ENCODE measurements at places on chromosomes 6 and 20.

- no peak for DNase-seq
Measured at GRCh38 chr6:71727632-71728294, 158.6 kb upstream of the RIMS1 start.

DNA sequence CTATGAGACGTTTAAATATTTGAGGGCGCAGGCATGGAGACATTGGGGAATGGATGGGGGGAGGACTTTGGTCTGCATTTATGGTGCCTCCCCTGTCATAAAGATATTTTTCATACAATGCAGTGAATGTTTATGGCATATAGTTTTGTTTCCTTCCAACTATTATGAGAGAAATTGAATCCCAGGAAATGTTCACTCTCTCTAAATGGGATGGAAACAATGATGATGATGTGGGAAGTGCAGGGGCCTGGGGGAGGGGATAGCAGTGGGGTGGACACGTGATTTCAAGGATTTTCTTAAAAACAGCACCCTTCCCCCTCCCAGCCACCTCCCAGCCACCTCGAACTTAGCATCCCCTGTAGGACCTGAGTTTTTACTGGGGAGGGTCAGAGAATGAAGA is 69.9 kb downstream of the TOX2 start:
- DNase-seq = no peak

DNA sequence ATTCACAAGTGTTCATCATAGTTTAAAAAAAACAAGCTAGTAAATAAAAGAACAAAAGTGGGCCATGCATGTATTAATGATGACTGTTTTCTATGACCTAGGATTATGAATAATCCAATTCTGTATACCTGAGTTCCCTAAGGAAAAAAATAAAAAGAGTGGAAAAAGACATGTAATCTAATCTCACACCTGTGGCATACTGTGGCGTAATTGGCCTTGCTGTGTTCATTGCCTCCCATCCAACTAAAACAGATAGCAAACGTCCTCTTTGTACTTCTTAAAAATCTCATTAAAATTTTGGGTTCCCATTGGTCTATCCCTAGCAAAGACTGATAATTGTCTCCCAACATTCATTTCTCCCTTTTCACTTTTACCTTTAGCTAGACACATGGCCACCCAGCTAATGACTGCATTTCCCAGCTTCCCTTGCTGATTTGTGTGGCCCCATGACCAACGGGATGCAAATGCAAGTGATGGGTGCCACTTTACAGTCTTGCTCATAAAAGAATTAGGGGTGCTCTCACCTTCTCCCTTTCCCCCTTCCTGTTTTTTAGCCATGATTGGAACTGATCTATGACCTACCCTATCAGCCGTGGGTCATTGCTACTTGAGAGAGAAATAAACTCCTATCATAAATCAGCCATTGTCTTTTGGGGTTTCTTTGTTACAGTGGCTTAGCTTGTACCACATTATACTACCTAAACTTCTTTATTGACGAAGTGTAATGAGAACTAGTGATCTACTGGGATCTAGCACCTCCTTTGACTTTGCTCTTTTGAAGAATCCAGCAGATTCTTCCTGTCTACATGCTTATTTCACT is 32.0 kb upstream of the TBC1D22B start:
- DNase-seq = no peak

- no peak for DNase-seq
Measured at GRCh38 chr6:19322691-19323485, 514.3 kb upstream of the ID4 start.

DNA sequence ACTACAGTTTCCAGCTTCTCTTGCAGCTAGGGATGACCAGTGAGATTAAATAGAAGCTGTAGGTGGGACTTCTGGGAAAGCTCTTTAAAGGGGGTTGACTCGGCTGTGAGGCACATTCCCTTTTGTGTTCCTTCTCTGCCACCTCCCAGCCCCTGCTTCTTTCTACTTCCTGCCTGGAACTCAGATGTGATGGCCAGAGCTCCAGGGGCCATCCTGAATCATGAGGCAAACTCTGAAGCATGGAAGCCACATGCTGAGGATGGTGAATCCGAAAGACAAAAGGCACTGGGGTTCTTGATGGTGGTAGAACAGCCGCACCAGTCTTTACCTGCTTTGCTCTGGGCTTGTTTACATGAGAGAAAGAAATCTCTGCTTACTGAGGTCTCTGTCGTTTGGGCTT is 9.1 kb downstream of the CEBPB start:
- DNase-seq = no peak

- DNase-seq = no peak
Measured at GRCh38 chr6:42989923-42990322, 5.6 kb downstream of the PPP2R5D start.

DNA sequence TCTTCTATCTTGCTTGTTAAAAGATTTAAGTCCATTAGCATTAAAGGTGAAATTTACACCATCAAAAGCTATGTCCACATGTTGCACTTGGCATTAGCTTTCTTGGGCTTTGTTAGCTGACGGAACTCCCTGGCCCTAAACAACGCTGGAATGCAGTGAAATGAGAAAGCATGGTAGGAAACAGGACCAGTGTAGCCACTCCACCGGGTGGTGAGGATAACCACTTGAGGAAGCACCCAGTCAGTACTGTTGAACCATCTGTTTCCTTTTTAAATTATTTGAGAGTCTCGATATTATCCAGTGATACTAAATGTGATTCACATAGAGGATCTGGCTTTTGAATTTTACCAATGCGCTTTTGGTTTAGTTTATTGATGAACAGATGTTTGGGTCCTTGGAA is 374.9 kb upstream of the NOX3 start:
- no peak for DNase-seq

- no peak for DNase-seq
Measured at GRCh38 chr6:155444120-155444917, 11.3 kb downstream of the NOX3 start.

DNA sequence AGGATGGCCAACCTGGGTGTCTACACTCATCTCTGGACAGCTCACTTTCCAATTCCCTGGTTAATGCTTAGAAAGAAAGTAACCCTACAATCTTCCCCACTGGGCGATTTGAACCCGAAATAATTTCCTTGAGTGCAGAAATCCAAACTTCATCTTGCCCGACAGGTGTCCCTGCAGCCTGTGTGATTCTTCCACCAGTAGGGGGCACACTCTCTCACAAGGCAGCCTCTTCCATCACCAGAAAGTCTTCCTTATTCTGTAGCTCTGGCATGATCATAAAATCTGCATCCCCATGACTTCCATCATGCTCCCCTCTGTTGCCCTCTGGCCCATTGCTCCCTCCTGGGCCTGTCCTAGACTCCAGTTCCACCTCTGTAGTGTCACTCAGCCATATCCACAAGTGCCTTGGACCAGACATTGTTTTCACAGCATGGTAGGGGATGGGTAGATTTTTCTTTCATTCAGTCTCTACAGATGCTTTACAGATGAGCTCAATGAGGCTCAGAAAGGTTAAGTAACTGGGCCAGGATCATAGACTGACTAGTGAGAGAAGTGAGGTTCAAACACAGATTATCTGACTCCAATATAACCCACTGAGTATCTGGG is 170.4 kb upstream of the SPTLC3 start:
- DNase-seq = no peak

DNA sequence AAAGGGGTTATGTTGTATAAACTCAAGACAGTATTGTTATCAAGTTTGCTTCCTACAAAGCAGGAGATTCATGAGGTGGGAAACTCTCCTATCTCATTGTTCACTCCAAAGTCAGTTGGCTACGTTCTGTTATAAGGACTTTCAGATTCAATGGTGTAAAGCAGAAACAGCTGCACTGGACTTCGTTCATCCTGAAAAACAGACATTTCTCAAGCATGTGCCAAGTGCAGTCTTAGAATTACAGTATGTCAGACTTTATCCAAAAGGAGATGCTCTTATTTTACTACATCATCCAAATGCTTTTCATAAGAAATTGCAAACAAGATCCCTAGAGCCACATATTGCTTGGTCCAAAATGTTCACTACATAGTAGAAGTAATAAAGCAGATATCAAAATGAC is 14.9 kb downstream of the COL21A1 start:
- DNase-seq = no peak
